Activated CD4-positive, alpha-beta T cell treated with anti-CD3 and anti-CD28 coated beads for 48 hours (primary cell): ENCODE measurements at places on chromosomes 2 and 18.

GRCh38 chr2:223081789-223082188, 29.8 kb downstream of the KCNE4 start:
- no peak for DNase-seq

DNA sequence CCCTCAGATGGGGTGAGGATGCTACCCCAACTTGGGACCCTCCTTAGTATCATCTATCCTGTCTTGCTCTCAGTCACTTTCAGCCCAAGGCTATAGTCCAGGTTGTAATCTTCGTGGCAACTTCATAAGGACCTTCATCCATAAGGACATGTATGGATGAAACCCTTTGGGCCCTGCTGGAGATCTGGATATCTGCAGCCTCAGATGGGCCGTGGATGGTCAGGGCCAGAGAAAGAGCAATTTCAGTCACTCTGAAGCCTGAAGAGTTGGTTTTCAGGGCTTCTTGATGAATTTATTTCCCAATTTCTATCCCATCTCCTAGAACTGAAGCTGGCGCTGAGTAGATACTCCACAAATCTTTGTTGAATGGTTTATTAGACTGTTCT, 28.7 kb downstream of the RHOB start:
- DNase-seq: no peak

DNA sequence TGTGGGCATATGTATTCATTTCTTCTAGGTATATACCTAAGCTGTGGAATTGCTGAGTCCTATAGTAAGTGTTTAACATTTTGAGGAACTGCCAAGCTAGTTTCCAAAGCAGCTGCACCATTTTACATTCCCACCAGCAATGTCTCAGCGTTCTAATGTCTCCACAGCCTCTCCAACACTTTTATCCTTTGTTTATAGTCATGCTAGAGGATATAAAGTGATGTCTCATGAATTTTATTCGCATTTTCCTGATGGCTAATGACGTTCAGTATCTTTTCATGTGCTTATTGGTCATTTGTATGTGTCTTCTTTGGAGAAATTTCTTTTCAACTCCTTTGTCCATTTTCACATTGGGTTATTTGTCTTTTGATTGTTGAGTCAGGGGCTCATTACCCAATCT, 295.2 kb downstream of the NCKAP5 start:
- DNase-seq: no peak

GRCh38 chr2:200725596-200725995, 86.1 kb upstream of the BZW1 start:
- no peak for DNase-seq

DNA sequence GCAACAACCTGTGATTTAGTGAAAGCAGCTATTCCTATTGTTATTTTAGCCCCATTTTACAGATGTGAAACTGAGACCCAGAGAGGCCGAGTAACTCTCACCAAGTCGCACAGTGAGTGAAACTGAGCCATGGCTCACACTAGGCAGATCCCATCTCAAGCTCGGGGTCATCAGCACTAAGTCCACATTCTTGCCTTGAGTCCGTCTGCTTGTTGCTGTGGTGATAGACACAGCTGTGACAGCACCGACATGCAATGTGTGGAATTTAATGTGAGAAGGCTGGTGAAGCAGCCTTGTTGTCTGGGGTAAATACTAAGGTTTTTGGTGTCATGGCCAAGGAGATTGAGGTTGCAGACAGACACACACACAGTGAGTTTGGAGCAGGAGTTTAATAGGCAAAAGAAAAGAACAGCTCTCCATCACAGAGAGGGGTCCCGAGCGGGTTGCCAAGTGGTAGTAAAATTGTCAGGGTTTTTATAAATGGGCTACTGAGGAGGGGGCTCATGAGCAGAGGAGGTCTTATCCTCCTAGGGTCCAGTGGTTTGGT, 40.2 kb upstream of the GMCL1 start:
- DNase-seq: no peak
